ENCODE measurements at places on chromosomes 3 and 15.
A peak's percentile ranks its signal among the peaks of the same experiment; 100 is the strongest.

DNA sequence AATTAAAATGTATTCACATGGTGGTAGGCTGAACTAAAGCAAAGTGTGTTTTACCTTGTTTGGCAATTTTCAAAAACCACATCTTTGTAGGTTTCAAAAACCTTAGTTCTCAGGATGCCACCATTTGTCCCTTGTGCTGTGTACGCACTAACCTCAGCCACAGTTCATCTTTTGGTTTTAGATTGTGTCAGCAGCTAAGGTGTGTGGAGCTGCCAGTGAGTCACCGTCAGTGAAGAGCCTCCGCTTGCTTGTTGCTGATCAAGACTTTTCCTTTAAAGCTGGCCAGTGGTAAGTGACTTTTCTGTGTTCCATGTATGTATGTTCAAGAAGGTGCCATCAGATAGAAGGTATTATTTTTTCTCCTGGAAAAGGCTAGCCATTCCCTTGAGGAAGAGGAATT lies 21.1 kb downstream of the OXNAD1 start:
- peak; percentile 37 for DNase-seq

GRCh38 chr3:142447852-142448823 lies at the start of gene XRN1:
Gene XRN1, minus strand, starts transcription at chr3:142448037. Its CDS starts 93 bp downstream, at chr3:142447944.
- peak; percentile 90 for DNase-seq

DNA sequence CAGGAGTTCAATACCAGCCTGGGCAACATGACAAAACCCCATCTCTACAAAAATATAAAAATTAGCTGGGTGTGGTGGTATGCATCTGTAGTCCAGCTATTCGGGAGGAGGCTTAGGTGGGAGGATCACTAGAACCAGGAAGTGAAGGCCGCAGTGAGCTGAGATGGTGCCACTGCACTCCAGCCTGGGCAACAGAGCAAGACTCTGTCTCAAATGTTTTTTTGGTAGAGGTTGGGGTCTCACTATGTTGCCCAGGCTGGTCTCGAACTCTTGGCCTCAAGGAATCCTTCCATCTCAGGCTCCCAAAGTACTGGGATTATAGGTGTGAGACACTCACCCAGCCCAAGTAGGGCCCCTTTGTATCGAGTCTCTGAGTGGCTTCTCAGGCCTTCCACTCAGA lies 1.9 kb upstream of the IFRD2 start:
- DNase-seq, result no peak

- DNase-seq, result no peak
Observed at GRCh38 chr3:116264546-116265319, 180.6 kb downstream of the LSAMP start.

GRCh38 chr15:36313021-36313420 lies 266.4 kb upstream of the CDIN1 start:
- no peak for DNase-seq

DNA sequence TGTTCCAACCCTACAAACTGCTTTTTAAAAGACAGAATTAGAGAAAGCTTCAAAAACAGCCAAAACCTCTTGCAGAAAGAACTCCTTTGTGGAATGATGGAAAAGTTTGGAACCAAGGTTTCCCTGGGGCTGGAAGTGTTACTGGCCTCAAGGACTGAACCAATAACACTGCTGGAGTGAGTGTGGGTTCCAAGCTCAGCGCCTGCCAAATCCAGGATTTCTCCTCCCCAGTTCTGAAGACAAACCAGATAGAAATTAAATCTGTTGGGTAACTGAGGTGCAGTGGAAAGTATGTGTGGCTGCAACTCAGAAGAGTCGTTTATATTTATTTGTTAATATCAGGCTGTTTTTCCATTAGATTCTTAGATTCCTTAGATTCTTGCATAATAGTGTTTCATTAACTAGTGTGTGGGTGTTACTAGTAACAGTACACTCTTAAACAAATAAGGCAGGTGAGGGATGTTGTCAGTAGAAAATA lies 66.5 kb upstream of the FNDC3B start:
- DNase-seq, result no peak

DNA sequence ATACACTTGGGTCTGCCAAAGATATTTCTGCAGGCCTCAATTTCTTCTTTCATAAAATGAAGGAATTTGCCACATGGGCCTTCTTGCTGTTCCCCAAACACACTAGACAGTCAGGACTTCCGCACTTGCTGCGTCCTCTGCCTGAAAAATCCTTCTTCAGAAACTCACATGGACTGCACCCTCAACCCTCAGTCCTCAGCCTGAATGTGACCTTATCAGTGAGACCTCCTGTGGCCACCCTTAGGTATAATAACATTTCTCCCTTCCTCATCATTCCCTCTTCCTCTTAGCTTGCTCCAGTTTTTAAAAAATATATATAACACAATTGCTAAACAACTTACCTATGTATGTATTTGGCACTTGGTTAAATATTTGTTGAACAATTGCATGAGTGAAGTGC lies 257.5 kb downstream of the MFSD1 start:
- no peak for DNase-seq

GRCh38 chr15:35854316-35854715 lies 308.4 kb upstream of the DPH6 start:
- no peak for DNase-seq

- no peak for DNase-seq
Observed at GRCh38 chr15:77599357-77599756, 33.4 kb downstream of the LINGO1 start.

DNA sequence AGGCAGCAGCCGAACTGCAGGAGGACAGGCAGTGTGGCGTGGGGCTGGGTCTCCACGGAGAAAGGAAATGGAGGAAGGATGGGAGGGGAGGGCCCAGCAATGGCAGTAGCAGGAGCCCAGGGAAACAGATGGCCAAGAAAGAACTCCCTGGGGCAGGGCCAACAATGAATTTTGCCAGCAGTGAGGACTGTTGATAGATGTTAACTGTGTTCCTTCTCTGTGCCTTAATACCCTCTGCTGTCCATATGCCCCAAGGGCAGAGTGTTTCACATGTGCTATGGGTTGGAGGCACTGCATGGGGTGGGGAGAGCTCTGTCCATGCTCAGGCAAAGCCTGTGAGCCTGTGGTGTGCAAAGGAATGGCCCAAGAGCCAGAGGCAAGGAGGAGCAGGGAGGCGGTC lies 70.8 kb upstream of the POMGNT2 start:
- no peak for DNase-seq

- no peak for DNase-seq
Observed at GRCh38 chr15:87609894-87610293, 646.6 kb downstream of the NTRK3 start.

- DNase-seq, result no peak
Observed at GRCh38 chr3:46857485-46858341, 5.5 kb downstream of the MYL3 start.

- DNase-seq, result no peak
Observed at GRCh38 chr3:195001961-195002861, 268.7 kb downstream of the XXYLT1 start.

DNA sequence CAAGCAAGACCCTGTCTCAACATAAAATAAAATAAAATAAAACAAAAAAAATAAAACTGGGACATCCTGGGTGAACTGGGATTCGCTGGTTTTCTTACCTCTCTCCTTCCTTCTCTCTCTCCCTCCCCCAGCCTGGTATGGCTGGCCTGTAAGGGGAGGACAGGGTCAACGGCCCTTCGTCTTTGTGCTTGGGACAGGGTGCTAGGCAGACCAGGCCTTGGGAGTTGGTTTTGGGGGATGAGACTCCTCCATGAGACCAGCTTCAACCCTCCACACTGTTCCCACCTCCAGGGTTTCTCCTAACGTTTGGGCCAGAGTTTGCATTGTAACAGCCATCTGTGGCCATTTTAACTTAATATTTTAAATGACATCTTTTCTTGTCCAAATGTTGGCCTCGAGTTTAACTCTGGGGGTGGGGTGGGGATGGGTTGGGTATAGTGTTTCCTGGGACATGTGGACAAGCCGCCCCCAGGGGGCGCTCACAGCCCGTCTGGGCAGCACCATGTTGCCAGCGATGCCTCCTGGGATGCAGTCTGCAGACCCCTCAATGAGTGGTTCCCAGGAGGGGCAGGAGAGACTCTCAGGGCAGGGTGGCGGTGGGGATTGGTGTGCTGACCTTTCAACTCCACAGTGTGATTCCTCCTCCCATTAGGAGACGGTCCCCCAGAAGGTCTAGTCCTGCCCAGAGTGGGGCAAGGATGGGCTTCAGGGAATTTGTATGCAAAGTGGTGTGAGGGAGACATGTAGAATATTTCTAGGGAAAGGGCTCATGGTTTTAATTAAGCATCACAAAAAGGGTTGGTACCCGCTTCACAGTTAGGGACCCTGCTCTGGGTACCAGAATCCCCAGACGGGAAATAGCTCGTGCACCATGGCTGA lies 37.7 kb upstream of the LCTL start:
- DNase-seq, result no peak

- DNase-seq, result no peak
Observed at GRCh38 chr3:37145611-37146010, 28.8 kb downstream of the LRRFIP2 start.

- DNase-seq, result no peak
Observed at GRCh38 chr15:94778840-94779239, 547.5 kb downstream of the MCTP2 start.

DNA sequence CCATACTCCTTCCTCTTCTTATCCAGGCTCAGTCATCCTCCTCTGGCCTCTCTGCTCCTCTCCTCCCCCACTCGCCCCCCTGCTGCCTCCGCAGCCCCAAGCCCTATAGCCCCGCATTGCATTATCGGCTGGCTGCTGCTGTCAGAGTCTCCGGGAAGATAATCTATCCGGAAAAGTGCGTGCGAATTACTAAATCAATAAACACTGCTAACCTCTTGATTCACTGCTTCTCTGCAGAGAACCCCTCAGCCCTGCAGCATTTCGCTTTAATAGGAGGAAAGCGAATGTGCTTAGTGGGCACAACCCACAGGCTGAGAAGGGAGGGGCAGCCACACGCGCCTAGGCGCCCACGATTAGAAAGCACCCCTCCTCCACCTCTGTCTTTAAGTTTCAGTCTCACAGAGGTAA lies 167.6 kb downstream of the ABHD5 start:
- no peak for DNase-seq

DNA sequence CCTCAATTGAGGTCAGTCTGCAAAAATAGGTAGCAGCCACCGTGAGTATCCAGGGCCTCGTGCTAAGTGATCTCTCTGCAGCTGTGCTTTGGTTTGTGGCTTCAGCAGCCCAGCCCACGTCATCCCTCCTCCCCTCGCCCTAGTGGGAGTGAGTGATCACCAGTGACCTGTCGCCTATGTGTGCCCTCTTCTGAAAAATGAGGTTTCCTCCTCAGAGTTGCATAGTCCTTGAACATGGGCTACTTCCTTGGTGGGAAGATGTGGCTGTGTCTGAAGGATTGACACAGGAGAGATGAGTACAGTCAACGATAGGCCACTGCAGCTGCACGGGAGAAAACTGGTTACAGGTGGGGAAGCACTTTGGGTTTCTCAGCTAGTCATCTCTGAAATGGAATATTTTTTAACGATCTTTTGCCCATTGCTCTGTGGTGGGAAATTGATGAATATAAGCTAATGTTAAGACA lies 144.8 kb upstream of the BHLHE40 start:
- DNase-seq, result peak; percentile 57

GRCh38 chr15:94256511-94256910 lies 25.1 kb downstream of the MCTP2 start:
- DNase-seq, result no peak

DNA sequence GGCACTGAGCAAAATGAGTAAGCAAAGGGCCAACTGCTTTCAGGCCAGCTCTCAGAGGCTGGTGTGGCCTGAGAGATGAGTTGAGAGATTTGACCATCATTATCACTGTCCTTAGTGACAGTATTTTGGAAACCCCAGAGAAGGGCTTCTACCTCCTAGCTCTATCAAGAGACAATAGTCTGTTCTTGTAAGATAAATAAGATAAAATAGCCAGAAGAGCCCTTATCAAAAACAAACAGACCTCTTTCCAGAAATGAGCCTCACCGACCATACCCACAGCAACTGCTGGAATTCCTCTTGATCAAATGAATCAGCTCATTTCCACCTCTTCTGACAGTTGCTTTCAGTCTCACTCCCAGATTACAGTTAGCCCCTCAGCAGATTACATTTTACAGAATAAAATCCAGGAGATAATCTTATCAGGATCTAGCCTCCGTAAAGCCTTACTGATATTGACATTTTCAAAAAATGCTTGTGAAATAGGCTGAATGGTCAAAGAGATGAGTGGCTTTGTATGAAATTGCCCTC lies 4.5 kb downstream of the HDC start:
- DNase-seq, result no peak

GRCh38 chr3:132164469-132165092 lies 129.8 kb upstream of the CPNE4 start:
- no peak for DNase-seq

DNA sequence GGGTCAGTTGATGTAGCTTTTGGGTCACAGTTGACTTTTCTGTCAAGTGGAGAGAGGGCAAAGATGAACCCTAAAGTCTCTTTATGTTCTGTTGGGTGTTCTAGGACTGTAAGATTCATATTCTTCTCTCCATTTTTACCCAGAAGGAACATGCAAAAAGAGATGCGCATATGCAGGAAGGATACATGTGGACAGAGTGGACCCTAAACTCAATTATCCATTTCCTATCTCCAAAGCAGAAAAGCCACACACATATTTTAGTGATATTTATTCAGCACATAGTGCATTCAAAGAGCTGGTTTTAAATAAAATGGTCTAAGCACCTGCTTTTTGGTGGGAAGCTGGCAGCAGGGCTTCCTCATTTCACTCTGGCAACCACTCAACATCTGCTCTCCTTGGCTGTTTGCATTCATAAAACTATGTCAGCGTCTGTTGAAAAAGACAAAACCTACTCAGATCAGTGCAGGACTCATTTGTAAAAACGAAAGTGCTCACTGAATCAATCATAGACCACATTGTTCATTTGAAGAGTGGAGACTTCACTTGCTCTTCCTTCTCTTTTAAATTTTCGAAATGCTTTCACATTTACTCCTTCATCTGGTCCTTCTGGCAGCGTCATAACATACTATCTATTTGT lies 96.6 kb downstream of the SEMA6D start:
- no peak for DNase-seq

GRCh38 chr3:171876680-171877147 lies 33.6 kb downstream of the TMEM212 start:
- DNase-seq, result no peak

DNA sequence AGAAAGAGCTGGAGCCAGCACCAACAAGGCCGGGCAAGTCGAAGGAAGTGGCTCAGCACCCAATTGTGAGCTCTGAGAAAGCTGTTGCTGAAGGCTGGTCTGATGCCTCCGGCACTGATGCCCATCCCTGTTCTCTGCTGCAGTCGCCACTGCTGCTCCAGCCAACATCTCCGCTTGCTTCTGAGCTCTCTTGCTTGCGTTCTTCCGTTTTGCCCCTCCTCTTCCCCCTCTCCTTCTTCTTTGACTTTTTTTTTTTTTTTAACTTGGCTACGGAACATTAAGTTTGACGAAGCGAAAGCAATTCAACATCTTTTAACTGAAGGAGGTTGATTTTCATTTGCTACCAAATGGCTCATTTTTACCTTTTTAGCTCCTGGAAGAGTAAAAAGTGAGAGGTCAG lies 442.9 kb downstream of the MCTP2 start:
- DNase-seq, result no peak
